ENCODE measurements at places on chromosomes 16 and 17.

- no peak for DNase-seq
Observed at GRCh38 chr17:8222380-8222629, 11.9 kb upstream of the AURKB start.

DNA sequence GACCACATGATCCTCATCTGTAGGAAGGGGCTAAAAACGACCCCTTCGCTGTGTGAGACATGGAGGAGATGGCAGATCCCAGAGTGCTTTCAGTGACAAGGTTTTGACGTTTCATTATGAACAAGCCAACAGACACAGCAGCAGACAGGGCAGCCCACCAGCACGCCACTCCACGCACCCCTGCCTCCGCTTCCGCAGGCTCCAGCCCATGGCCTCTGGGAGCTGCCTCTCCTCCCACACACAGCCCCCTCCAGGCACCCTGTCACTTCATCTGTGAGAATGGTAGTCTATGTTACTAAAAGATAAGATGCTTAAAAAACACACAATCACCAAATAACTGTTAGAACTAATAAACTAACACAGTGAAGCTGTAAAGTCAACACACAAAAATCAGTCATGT is 12.3 kb upstream of the ADCY7 start:
- DNase-seq = no peak

- DNase-seq = no peak
Observed at GRCh38 chr16:9311303-9311954, 220.0 kb downstream of the HAPSTR1 start.

DNA sequence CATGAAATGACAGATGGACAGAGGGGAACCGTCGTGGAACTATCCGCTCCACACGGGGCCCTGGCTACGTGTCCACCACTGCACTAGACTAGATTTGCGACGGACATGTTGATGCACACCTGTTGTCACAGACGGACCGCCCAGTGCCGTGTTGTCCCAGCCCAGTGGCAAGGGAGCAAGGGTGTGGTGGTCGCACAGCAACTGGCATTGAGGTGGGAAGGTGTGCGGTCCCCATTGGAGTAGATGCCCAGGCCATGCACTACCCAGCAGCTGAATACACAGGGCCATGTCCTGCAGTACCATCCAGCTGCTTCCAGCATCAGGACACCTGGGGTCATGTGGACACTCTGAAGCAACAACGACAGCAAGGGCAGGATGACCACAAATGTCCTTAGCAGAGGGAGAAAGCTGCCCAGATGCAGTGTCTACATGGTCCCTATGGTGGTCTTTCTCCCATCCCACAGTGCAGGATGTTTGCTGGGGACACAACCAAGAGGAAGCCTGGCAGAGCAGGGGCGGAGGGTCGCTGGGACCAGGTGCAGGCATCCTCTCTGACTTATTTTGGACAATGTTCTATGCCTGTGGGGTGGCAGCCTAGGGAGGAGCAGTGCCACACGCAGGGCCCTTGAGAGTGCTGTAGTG is 8.8 kb downstream of the FOXF1 start:
- no peak for DNase-seq

DNA sequence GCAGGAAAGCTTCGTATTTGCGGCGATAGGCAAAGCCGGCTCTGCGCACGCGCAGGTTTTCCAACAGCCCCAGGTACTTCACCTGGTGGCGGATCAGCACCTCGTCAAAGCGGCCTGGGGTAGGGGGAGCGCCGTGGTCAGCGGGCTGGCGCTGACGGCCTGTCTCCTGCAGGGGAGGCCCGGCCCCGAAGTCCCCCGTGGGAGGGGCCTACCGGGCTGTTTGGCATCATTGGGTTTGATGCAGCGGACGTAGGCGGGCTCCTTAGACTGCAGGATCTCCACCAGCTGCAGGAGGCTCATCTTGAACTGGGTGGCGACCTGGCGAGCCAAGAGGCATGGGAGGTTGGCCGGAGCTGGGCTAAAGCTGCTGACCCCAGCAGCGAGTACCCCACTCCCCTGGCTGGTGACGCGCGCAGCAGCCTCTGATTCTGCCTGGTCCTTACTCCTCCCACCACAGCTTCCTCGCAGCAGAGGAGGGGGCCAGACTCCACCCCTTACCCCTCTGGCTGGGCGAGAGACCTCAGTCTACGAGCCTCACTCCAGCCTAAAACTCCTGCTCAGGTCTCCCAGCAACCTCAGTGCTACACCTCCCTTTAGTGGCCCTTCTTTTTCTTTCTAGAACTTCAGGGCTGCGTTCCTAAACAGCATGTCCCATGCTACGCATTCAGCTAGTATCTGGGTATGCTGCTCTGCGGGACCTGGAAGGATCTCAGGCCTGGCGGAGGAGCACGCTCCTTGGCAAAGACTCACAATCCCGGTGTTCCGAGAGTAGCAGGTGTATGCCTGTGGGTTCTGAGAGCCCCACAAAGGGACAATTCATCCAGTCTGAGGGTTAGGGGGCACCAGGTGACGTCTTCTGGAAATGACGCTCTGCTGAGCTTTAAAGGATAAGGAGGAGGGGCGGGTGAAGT is 16.1 kb upstream of the CRK start:
- DNase-seq = no peak

- no peak for DNase-seq
Observed at GRCh38 chr16:86569701-86570447, 3.2 kb downstream of the FOXC2 start.

GRCh38 chr17:42457107-42457792 is 1.4 kb upstream of the ATP6V0A1 start:
- DNase-seq = no peak

- no peak for DNase-seq
Observed at GRCh38 chr17:59287452-59287851, 44.0 kb upstream of the YPEL2 start.

GRCh38 chr16:76176616-76177015 is 100.6 kb upstream of the CNTNAP4 start:
- DNase-seq = no peak

DNA sequence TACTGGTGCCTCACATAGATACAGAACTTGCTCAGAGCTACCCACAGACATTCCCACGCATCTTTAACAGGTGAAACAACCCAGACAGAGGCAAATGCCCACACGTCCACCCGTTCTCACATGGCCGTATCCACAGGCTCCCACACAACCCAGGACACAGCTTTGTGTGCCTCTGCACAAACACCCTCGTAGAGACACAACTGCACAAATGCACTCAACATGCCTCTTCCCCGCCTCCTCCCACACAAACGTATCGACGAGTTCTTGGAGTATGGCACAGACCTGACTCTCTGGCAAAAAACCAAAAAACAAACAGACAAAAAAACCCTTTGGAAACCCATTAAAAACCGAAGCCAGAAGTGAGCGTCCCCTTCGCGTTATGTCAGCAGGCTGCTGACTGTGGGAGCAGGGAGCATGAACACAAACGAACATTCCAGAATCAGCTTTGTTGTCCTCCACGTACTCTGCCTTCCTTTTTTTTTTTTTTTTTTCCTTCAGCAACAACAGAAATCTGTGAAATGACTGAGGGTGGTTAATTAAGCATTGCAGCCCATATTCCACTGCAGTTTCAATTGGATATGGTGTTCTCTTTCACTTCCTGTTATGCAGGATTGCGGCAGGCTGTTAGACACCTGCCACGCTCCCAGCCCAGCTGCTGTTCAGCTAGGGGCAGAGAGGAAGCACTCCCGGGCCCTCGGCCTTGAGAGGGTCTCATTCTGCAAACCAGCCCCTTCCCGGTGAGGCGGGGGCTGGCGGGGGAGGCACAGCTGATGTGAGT is 313.7 kb downstream of the MAF start:
- DNase-seq = no peak

DNA sequence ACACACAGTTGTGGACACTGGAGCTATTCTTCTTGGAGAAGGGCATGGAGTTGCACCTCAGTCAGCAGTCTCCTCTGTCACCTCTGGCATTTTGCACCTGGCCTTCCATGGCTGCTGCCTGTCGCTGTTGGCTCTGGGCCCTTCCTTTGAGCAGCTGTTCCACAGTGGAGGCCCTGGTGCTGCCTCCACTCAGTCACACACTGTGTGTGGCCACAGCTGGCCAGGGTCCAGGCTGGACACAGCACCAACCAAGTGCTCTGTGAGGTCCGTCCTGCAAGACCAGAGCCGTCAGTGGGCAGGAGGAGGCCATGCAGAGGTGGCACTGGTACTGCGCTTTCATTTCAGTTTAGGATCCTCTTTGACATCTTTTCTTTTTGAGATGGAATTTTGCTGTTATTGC is 21.6 kb upstream of the MED9 start:
- no peak for DNase-seq

GRCh38 chr17:66444031-66444430 is 141.6 kb downstream of the PRKCA start:
- no peak for DNase-seq

GRCh38 chr16:3472878-3473595 is 22.3 kb downstream of the C16orf90 start:
- DNase-seq = no peak
